ENCODE measurements at places on chromosomes 4 and X.

- no peak for DNase-seq
Measured at GRCh38 chrX:139506333-139506732, 24.2 kb upstream of the F9 start.

DNA sequence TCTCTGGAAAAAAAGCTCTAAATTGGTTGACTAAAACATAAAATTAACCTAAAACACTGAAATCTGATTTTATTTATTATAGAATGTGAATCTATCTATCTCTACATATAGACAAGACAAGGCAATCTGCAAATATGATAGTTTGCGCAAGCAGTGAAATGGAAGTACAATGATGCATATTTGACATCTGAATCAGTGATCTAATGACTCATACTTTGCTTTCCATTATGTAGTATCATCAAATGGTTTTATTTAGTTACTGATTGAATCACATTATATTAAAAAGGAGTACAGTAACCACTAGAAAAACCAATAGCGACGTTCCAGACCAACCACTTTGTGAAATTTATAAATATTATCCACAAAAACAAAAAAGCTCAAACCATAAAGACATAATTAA lies 1969.3 kb downstream of the PCDH7 start:
- DNase-seq, result no peak

GRCh38 chr4:108311313-108311712 lies 142.6 kb upstream of the LEF1 start:
- DNase-seq, result no peak

DNA sequence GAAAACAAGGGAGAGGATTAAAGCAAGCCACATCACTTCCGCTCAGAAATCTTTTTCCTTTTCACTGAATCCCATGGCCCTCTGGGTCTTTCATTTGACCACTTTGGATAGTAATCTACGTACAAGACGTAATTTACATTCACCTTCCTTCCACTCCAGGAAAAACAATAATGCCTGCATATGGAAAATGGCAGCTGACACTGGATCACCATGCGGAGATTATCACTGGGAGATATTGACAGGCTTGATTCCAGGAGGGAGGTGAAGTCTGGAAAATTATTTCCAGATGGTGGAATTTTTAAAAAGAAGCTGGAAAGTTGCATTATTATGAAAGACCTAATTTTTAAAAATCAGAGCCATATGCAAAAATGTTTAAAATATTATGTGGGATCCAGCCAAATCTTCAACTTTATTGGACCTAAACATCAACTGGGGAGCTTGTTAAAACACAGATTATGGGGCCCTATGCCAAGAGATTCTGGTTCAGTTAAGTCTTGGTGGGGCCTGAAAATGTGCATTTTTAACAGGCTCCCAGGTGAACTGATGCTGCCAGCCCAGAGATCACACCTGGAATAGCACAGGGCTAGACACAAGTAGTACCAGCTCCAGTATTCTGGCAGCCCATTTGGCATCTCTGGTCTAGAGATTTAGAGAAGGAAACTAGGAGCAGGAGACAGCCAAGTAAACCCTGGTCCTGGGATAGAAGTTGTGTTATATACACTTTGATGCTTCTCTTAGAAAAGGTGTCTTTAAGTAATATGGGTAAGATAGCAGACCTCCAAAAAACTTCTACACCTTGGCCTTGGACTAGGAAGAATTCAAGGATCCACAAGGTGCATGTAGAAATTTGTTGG lies 290.3 kb upstream of the LDB2 start:
- no peak for DNase-seq

DNA sequence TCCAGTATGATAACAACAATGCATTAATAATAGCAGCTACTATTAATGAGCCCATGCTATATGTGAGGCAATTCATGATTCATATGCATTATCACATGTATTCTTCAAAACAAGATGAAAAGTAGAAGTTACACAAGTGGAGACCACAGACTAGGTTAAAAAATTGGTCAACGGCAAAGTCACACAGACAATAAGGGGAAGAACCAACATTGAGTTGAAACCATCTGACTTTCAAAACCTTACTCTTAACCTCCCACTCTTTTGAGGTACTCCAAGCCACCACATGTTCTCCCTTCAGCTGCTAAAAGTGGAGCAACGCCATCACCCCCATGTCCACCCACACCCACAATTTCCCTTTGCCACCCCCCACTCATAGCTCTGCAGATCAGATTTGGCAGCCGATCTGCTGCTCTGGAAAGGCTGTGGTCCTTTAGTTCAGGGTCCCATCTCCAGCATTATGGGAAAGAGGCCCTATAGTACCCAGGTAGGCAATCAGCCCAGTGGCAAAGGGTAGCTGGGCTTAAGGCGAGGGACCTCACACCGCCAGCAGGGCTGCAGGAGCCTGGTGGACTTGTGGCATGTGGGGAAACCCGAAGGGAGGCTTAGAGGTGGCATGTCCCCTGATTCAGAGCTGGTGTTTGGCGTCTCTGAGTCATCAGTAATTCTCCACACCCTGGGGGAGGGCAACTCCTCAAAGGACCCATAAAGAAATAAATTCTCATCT lies 33.5 kb upstream of the CYBB start:
- DNase-seq, result no peak

GRCh38 chr4:111037591-111038360 lies 414.9 kb upstream of the PITX2 start:
- DNase-seq, result no peak

DNA sequence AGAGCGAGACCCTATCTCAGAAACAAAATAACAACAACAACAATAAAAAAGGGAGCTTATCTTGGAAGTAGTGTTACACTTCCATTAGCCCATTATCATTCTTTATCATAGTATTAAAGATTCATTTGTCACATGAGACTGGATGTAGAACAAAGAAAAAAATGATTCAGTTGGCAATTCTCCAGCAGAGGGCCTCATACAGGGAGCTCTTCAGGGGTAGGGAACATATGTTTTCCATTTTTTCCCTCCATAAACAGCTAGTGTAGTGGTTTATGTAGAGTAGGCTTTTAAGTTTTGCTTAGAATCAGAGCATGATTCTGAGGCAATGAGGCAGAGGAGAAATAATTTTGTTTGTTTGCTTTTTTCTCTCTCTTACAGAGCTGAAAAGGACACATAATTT lies 5.8 kb downstream of the CPE start:
- peak; percentile 57 for DNase-seq

- no peak for DNase-seq
Measured at GRCh38 chr4:138595731-138596460, 353.7 kb upstream of the SLC7A11 start.

DNA sequence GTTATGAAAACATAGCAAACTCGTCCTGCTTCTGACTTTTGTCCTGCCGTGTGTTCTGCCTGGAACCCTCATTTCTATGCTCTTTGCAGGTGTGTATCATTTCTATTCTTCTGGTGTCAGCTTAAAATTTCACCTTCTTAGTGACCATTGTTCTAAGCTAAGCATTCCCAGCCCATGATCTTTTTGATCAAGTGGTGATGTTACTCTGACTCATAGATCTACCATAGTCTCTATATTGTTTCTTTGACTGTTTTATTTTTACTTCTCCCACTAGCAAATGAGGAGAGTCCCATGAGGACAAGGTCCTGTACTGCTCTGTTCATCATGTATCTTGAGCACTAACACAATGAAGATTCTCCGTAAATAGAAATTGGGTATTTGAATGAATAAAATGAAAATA lies 14.1 kb upstream of the CXCL6 start:
- no peak for DNase-seq

DNA sequence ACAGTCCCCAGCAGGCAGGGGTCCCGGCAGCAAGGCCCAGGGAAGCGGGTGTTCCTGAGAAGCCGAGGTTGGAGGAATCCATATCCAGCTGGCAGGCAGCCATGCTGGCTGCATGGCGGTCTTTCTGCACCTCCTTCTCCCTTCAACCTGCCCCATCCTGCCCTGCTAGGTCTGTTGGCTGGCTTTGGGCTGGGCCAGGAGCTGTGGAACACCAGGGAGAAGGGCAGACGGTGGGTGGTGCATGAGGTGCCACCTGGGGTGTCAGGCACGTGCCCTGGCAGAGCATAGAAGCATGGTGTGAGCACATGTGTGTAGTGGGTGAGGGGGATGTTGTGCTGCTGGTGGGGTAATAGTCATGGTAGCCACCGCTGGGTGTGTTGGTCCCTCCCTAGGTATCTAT lies 150.1 kb downstream of the PJA1 start:
- no peak for DNase-seq

- no peak for DNase-seq
Measured at GRCh38 chr4:96703265-96703664, 863.4 kb downstream of the PDHA2 start.

DNA sequence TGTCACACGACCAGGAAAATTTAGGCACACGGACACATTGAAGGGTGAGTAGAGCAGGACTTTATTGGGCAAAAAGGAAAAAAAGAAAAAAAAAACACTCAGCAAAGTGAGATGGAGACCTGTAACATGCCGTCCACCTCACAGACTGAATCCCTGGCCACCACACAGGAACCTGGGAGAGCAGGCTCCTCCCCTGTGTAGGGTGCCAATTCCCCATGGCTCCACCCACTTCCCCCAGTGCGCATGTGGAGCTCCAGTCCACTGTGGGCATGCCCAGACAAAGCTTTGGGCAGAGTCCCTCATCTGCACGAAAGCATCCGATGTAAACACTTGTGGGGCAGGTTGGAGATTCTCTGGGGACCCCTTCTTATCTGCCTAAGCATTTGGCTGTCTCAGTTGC lies 23.6 kb upstream of the CBR4 start:
- DNase-seq, result no peak

DNA sequence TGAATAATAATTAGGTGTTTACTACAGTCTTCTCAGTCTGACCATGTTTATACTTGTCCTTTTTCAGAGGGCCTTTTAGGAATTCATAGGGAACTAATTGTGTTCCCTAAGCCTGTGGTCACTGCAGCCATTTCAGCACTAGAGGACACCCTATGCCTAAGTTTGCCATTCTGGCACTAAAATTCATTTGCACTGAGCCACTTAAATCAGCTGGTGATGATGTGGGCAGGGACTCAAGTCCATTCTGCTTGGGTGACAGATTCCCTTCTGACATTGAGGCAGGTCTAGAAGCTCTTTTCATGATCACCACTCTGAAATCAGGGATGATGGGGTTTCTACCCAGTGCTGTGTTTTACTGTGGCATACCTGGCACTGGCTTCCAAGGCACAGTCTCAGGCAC lies 1178.9 kb upstream of the DIAPH2 start:
- no peak for DNase-seq

- DNase-seq, result no peak
Measured at GRCh38 chrX:113421432-113421831, 580.8 kb upstream of the AMOT start.

Measured in NCI-H2227 treated with DMSO at 0.1 percent for 48 hours (cell line).